ENCODE measurements at places on chromosomes 4 and X.

- DNase-seq: no peak
These were observed 181.1 kb upstream of the SPRY1 start for GRCh38 chr4:123215536-123215935.

- no peak for DNase-seq
These were observed 987.2 kb downstream of the CCSER1 start for GRCh38 chr4:91114386-91114785.

- peak; percentile 20 for DNase-seq
These were observed 33.6 kb upstream of the TAPT1 start for GRCh38 chr4:16259889-16260246.

- peak; percentile 11 for DNase-seq
These were observed 205.4 kb downstream of the DCLK2 start for GRCh38 chr4:150283689-150284088.

GRCh38 chr4:36394352-36394903 lies 113.0 kb downstream of the DTHD1 start:
- no peak for DNase-seq

Data from hematopoietic multipotent progenitor cell treated with erythropoietin and hydrocortisone succinate and interleukin-3 and kit ligand, for 8 days (in vitro differentiated cells).